Daoy (cell line): ENCODE measurements at places on chromosomes 12 and 14.

GRCh38 chr14:57574617-57575288 lies 81.1 kb upstream of the CCDC198 start:
- no peak for DNase-seq

DNA sequence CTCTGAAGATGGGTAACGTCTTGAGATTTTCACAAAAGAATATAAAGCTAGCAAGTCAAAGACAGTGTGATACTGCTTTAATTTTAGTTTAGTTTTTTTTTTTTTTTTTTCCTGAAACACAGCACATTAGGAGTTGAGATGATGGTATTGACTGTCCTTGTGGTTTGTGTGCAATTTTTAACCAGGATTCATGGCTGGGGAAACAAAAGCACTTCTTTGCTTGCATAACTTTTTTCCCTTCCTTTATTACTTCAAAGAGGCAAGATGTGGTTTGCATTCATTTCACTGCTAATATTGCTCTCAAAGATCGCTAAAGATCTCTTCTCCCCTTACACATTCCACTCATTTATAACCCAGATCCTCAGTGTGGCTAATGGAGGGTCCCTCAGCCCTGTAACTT lies 157.1 kb upstream of the PZP start:
- DNase-seq, result no peak

GRCh38 chr12:39989501-39989900 lies 116.4 kb downstream of the SLC2A13 start:
- DNase-seq, result no peak

DNA sequence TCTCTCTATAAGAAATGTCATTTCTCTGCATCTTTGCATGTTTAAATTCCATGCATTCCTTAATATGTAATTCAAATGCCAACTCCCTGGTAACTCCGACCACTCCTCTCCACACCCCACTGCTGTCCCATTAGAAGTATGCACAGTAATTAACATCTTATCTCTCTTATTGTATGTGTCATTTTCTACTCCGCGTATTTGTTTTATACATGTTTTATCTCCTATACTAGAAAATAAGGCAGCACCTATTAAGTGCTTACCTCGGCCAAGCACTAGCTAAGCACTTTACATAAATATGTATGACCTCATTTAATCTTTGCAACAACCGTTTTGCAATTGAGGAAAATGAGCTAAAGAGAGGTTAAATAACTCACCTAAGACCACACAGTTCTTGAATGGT lies 469.8 kb downstream of the BCAT1 start:
- no peak for DNase-seq

DNA sequence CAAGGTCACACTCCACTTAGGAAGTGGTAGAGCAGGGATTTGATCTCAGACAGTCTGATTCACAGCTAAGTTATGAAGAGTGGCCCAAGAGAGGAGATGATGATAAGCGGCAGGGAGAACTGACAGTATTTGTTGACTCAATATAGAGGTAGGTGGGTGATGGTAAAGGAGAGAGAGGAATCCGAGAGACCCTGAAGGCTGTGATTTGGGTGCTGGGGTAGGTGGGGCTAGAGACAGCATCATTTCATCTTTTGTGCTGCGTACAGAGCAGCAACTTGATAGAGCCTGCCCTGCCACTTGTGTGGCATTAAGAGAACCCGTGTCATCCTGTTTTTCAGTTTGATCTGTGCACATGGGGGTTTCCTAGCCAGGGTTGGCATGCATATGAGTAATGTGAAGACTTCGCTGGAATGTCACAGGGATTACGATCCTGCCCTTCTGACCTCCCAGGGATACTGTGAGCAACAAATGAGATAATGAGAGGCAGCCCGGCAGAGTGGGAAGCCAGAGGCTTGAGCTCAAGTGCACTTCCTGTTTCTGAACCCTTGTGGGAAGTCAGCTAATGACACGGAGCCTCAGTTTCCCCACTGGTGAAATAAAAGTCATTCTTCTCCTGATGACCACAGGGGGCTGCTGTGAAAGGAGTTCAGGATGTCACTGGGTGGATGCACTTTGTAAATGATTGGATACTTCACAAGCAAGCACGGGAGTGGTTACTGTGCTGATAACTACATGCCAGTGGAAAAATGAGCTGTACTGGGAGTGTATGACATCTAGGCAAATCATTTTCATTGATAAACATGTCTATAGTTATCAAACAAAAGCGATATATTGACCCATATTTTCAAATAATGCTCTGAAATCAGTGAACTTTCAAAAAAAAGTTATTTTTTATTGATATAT lies 59.5 kb upstream of the IGF1 start:
- peak; percentile 91 for DNase-seq

GRCh38 chr12:38501991-38502390 lies 185.4 kb downstream of the ALG10B start:
- DNase-seq, result no peak

GRCh38 chr12:117468016-117468415 lies 106.6 kb upstream of the NOS1 start:
- DNase-seq, result no peak
